ENCODE measurements at places on chromosomes 13 and 19.
A peak's percentile ranks its signal among the peaks of the same experiment; 100 is the strongest.

GRCh38 chr13:38819053-38819452, 132.2 kb downstream of the FREM2 start:
- DNase-seq: peak; percentile 64

DNA sequence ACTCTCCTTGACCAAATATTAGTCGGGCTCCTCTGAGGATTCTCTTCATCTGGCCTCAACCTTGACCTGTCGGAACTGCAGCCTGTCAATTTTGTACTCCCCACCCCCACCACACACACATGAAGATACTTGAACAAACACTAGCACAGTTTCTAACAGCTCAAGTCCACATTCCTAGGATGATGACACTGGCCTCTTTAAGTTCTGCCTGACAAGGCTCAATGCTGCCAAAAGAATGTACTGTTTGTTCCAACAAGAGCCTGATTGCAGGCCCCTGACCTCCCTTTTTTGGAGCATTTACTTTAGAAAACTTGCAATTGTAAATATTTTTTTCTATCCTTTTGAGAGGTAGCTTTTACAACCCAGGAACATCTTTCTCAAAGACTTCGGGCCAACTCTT, 169.2 kb upstream of the IRS2 start:
- DNase-seq: peak; percentile 53

DNA sequence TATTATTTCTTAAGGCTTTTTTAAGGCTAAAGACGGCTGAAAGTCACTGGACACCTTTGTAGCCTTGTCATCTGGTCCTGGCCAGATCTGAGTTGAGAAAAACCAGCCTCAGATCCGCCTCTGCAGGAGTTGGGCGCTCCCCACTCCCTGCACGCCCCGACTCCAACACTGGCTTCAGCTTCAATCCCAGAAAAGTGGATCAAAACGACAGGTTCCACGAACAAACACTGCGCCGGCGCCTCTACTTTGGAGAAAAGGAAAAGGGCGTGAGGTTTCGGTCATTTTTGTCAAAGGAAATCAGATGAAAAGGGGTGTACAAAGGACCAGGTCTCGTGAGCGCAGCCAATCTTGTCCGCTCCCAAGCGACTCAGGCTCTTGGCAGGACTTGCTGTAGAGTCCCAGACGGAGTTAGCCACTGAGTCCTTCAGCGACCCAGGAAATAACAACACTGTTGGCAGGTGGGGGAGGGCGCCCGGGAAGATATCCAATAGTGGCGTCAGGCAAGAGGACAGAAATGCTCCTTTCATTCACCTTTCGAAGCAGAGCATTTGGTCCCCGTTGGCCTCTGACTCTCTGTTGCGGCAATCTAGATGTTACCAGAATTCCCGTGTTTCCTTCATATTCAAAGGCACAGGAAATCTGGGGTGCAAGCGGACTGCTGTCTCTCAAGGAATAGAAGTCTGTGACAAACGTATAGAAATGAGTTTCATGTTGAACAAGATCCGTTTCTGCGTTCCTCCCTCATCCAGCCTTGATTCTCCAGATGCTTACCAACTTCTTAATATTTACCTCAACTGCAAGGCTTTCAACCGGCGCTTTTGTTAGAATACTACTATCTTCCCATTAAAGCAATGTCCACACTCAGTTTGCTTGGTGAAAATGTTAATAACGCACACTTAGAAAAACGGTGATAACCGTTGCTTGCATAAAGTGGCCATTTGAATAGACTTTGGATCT, 1.8 kb upstream of the CCNA1 start:
- peak; percentile 27 for DNase-seq

DNA sequence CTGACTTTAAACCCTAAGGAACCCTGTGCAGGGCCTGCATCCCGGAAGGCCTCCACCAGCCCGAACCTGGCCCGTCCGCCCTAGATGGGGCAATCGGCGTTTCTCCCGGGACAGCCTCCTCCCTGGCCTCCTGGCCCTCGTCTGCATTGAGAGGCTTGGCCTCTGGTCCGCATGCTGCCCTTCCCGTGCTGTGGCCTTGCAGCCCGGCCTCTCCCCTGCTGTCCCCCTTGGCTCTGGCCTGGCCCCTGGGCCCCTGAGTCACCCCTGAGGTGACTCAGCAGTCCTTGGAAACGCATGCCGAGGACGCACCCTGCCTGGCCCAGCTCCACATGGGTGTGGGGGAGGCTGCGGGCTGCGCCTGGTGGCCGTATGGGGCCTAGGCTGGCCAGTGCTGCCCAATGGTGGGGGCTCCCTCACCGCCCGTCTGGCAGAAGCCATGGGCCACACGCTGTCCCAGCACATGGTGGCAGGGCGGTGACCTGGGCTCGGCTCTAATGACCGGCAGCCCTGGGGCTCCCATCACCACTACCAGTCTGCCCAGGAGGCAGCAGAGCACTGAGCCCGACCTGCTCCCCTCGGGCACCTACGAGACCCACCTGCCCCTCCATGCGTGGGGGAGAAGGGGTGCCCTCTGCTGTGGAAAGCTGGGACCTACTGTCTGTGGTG, 25.7 kb downstream of the SH3GL1 start:
- peak; percentile 95 for DNase-seq

GRCh38 chr13:80306337-80306972, 34.5 kb downstream of the SPRY2 start:
- no peak for DNase-seq

DNA sequence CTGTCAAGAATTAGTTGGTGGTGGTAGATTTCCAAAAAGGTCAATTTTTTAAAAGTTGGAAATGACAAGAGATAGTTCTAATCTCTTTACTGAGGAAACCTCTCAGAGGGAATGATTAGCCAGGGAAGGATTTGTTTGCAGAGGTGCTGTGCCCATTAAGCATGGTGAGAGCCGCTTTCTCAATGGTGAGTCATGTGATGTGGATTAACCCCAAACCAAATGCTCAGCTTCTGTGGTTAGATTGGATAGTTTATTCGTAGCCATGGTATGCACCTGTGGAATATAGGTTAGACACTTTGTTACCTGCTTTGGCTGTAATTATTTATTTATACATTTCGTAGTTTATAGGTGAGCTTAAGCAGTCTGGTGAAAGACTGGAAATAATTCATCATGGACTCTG, 7.1 kb downstream of the HNRNPM start:
- peak; percentile 48 for DNase-seq

DNA sequence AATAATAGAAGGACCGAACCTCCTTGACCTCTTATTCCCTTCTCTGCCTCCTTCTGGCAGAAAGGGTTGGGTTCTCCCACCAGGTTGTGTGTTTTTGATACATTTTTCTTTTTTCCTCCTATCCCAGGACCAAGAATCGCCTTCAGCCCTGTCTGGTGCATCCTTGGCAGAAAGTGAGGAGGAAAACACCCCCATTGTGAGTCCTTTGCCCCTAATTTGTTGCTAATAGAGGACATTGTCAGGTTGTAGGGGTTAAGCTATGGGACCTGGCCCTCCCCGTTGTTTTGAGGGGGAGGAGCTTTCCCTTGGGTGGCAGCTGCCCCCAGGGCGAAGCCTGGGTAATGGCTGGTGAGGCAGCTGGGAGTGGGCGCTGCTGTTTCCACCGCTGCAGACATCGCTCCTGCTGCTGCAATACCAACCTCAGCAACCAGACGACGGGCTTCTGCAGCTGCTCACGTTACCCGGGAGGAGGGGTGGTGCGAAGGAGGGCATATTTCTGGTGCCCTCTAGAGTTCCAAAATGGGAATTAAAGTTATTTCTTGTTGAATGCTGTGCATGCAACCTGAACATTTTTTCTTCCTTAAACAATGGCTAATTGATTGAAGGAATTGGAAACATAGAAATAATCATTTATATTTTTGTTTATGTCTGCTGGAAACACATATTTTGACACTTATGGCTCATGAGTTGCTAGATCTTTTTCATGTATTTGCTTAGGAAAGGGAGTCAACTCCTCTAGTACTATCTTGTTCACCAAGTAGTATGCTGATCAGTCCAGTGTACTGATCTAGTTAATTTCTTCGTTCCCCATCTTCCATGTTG, 1.5 kb downstream of the ZMYM2 start:
- DNase-seq: peak; percentile 88

GRCh38 chr19:42065051-42065450, 5.0 kb downstream of the GRIK5 start:
- no peak for DNase-seq

GRCh38 chr13:50552424-50552966, 291.0 kb downstream of the DLEU7 start:
- peak; percentile 29 for DNase-seq

DNA sequence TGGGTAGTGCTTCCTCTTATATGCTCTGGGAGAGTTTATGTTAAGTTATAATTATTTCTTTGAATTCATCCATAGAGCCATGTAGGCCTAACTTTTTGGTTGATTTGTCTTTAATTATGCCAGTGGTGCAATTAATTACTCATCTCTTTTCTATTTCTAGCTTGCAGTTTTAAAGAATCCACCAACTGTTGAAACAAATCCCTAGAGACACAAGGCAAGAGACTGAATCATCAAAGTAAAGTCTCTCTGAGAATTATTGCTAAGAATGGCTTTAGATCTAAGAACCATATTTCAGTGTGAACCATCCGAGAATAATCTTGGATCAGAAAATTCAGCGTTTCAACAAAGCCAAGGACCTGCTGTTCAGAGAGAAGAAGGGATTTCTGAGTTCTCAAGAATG, 5.9 kb upstream of the ZNF551 start:
- no peak for DNase-seq

- no peak for DNase-seq
These were observed 656.6 kb downstream of the UQCRFS1 start for GRCh38 chr19:28556371-28556770.

- DNase-seq: no peak
These were observed 143.6 kb upstream of the SERP2 start for GRCh38 chr13:44230071-44230470.

- DNase-seq: peak; percentile 51
These were observed 349.1 kb downstream of the LIG4 start for GRCh38 chr13:107866032-107866940.

GRCh38 chr13:89034015-89034414, 1362.8 kb downstream of the SLITRK5 start:
- no peak for DNase-seq

GRCh38 chr19:7199613-7200533, 94.3 kb downstream of the INSR start:
- no peak for DNase-seq

DNA sequence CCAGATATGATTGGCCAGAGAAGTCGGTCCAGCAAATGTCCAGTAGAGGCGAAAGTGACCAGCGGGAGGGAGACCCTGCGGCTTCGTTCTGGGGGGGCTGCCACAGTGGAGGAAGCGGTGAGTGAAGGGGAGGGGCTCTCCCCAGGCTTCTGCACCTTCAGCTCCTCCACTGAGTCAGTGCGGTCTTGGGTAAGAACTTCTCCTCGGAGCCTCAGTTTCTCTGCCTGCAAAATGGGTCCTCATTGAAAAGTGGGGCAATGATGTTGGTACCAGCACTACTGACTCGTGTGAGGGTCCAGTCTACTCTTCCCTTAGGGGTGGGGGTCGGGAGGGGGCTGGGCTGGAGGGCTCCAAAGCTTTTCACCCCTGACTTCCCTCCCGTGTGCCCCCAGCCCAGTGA, 4.2 kb downstream of the GIPC3 start:
- DNase-seq: no peak

DNA sequence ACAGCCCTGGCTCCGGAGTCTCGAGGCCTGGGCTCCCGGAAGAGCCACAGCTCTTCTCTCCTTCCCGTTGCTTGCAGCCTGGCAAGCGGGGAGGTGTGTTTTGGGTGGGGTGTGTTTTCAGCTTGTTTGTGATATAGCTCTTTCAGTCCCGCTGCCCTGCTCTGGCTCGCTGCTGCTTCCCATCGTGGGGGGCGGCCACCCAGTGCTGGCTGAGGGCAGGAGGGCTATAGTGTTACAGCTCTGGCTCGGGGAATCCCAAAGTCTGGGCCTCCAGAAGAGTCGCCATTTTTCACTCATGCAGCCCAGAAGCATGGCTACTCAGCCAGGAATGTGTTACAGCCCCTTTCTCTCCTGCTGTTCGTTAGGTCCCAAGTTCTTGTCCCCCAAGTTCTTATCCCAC, 2.2 kb upstream of the ZNF256 start:
- DNase-seq: no peak

- DNase-seq: no peak
These were observed 2.3 kb upstream of the PROZ start for GRCh38 chr13:113155982-113156655.

- DNase-seq: no peak
These were observed 8.0 kb downstream of the ZSCAN22 start for GRCh38 chr19:58334691-58335249.

DNA sequence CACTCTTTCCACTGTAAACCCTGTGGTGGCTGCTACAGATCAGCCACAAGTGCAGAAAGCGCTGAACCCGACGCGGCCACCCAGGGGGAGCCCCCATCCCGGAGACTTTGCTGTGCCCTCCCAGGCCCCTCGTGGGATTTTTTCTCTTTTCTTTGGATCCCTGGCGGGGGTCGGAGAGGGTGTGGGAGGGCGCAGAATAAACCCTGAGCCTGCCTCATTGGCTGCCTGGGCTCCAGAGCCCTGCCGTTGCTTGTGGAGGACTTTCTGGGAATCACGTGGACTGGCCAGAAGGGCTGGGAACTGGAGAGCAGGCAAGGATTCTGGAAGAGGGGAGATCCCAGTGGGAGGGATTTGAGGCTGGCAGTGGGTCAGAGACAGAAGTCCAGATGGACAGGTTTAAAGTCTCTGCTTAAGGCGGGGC, 24.9 kb downstream of the GADD45B start:
- DNase-seq: no peak

GRCh38 chr13:98274921-98275487, 97.9 kb upstream of the RNF113B start:
- DNase-seq: peak; percentile 61

GRCh38 chr13:42865768-42866102, 84.4 kb downstream of the FAM216B start:
- DNase-seq: peak; percentile 32

DNA sequence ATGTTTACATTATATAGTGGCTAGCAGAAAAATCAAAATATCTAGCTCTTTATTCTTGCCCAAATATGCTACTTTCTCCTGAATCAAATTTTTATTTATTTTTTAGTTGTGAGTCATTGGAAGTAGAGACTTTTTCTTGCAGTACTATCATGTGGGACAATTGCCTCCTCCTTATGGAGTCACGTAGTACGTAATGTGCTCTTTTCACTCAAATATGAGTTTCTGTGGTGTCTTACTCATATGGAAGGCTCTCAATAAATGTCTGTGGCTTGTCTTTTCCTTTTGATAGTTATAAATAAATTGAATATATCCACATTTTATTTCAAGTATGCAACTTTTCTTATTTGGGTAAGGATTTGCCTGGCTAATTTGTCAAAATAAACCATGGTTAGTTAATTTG, 1411.0 kb upstream of the SLC10A2 start:
- peak; percentile 80 for DNase-seq
